ENCODE measurements at places on chromosomes 3 and 15.

- DNase-seq, result no peak
Measured at GRCh38 chr3:44179246-44179645, 62.4 kb upstream of the TOPAZ1 start.

- DNase-seq, result no peak
Measured at GRCh38 chr15:42332331-42332730, 27.0 kb upstream of the CAPN3 start.

DNA sequence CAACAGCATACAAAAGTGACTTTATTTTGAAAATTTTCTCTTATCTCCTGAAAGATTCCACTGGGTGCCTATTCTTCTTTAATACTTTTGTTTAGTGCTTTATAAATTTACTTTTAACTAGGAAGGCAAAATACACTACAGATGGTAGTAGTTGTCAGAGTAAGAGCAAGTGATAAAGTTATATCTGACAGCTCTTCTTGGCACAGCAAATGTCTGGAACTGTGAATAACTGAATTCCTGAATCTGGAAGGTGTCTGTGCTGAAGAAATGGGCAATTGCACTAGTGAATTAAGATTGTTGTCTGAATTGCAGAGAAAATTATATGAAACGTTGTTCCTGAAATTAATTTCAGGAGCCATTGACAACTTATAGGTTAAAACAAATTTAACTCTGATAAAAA, 213.8 kb upstream of the CBLB start:
- no peak for DNase-seq

DNA sequence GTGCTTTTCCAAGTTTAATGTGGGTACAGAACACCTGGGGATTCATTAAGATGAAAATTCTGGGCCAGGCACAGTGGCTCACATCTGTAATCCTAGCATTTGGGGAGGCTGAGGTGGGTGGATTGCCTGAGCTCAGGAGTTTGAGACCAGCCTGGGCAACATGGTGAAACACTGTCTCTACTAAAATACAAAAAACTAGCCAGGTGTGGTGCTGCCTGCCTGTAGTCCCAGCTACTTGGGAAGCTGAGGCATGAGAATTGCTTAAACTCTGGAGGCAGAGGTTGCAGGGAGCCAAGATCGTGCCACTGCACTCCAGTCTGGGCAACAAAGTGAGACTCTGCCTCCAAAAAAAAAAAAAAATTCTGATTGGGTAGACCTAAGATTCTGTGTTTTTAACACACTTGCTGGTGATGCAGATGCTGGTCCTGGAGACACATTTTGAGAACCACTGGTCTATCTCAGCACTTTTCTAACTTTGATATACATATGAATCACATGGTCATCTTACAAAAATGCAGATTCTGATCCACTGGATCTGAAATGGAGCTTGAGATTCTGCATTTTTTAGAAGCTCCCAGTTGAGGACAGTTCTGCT, 223.8 kb upstream of the SATB1 start:
- no peak for DNase-seq

DNA sequence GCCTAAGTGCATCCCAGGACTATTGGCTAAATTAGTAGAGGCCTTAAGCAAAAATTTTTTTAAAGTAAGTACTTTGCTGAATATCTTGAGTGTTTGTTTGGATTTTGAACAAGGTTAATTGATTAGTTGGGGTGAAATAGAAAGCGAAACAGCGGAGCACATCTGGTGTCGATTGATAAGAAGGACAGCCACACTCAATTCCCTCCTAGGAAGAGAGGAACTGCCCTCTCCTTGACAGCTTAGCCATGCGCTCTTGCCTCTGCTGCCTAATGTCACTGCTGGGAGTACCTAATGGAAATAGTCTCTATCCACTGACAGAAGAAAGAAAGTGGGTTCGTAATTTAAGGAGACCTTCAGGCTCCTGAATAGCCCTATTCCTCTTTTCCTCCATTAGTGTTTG, 943.6 kb downstream of the DIPK2A start:
- no peak for DNase-seq

GRCh38 chr15:52097180-52097579, 15.4 kb downstream of the BCL2L10 start:
- DNase-seq, result no peak

DNA sequence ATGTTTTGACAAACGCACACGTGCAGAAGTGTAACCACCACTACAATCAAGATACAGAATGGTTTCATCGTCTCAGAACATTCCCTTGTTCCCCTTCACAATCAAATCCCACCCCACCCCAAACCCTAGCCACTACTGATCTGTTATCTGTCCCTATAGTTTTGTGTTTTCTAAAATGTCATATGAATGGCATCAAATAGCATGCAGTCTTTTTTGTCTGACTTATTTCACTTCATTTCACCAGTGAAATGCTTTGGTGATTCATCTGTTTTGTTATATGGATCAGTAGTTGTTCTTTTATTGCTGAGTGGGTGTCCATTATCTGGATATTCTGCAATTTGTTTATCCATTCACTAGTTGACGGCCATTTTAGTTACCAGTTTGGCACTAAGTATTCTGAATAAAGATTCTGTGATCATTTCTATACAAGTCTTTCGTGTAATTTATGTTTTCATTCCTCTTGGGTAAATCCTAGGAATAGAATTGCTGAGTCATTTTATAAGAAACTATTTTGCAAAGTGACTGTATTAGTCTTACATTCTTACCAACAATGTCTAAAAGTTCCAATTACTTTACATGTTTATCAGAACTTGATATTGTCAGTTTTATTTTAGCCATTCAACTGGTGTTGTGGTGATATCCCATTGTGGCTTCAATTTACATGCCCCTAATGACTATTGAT, 232.8 kb downstream of the CLSTN2 start:
- no peak for DNase-seq

- no peak for DNase-seq
Measured at GRCh38 chr3:151109286-151109800, 23.9 kb downstream of the MED12L start.
